ENCODE measurements at places on chromosomes 13 and 19.

- no peaks in the 10 kb centered on the region for H3K27me3 ChIP-seq
- no peaks in the 10 kb centered on the region for H3K4me1 ChIP-seq
- H3K27ac ChIP-seq = no peak overlapping the region
- no peak overlapping the region for H3K4me3 ChIP-seq
- no peaks in the 10 kb centered on the region for H3K36me3 ChIP-seq
Measured at GRCh38 chr13:93345024-93345423, 118.4 kb downstream of the GPC6 start.

- DNase-seq = no peak
- no peak overlapping the region for H3K4me3 ChIP-seq
- peaks cover 75% of the 10 kb centered on the region for H3K36me3 ChIP-seq
- peaks cover 43% of the 10 kb centered on the region for H3K4me1 ChIP-seq
- peak overlapping the region; percentile 76 for H3K27ac ChIP-seq
Measured at GRCh38 chr13:111165241-111166010, 50.3 kb downstream of the ARHGEF7 start.

DNA sequence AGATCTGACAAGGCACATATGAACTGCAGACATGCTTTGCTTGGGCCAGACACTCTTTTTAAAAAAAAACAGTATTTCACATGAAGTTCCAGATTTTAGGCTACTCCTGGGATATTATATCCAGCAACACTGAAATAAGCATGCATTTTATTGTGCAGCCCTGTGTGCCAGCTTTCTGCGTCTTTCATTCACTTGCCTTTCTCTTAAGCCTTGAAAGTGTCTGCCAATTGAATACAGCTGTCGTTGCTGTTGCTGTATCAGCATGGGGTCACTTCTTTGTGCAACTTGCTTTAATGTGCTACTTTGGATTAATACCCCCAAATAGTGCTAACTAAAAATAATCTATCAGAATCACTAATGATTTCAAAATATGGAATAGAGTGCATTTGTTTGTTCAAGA is 657.8 kb downstream of the SLITRK6 start:
- no peak overlapping the region for H3K27ac ChIP-seq
- no peak overlapping the region for H3K4me3 ChIP-seq
- no peaks in the 10 kb centered on the region for H3K36me3 ChIP-seq
- DNase-seq = no peak
- no peaks in the 10 kb centered on the region for H3K4me1 ChIP-seq

DNA sequence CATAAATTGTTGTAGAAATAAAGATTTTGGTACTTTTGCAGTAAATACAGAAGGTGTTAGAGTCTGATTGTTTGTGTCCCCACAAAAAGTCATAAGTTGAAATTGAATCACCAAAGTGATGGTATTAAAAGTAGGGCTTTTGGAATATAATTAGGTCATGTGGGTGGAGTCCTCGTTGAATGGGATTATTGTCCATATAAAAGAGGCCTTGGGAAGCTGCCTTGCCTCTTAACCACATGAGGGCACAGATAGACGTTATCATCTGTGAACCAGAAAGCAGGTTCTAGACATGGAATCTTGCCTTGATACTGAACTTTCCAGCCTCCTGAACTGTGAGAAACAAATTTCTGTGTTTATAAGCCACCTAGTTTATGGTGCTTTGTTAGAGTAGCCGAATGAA is 186.8 kb downstream of the PRR20E start:
- no peak for DNase-seq
- H3K27me3 ChIP-seq = no peaks in the 10 kb centered on the region
- H3K27ac ChIP-seq = no peak overlapping the region

DNA sequence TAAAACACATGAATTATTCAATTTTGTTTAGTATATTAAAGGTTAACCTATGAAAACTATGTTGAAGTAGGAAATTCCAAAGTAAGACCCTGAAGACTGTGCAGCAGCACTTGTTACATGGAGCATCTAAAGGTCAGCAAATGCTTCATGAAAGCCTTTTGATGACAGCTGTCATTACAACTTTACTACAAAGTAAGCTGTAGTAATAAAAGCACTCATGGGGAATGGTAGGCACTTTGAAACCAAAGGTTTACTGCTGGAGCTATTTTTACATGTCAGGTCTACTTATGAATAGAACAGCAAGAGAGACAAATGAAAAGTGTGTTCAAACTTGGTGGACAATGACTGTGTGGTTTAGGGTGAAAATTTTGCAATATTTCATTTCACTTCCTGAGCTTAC is 672.5 kb upstream of the PCDH20 start:
- no peak overlapping the region for H3K27ac ChIP-seq
- no peaks in the 10 kb centered on the region for H3K36me3 ChIP-seq
- H3K4me1 ChIP-seq = no peaks in the 10 kb centered on the region
- no peak for DNase-seq

- no peaks in the 10 kb centered on the region for H3K4me1 ChIP-seq
- DNase-seq = no peak
- no peak overlapping the region for H3K27ac ChIP-seq
- H3K36me3 ChIP-seq = no peaks in the 10 kb centered on the region
Measured at GRCh38 chr13:99636306-99636705, 135.0 kb downstream of the TM9SF2 start.

GRCh38 chr19:40756502-40757110 is 5.6 kb downstream of the SNRPA start:
- peaks cover 74% of the 10 kb centered on the region for H3K36me3 ChIP-seq
- H3K4me1 ChIP-seq = peaks cover 65% of the 10 kb centered on the region
- no peaks in the 10 kb centered on the region for H3K27me3 ChIP-seq
- H3K27ac ChIP-seq = peak overlapping the region; percentile 83
- DNase-seq = no peak

- no peak overlapping the region for H3K27ac ChIP-seq
- H3K4me1 ChIP-seq = no peaks in the 10 kb centered on the region
- no peak for DNase-seq
- H3K27me3 ChIP-seq = no peaks in the 10 kb centered on the region
- no peak overlapping the region for H3K4me3 ChIP-seq
- peaks cover 67% of the 10 kb centered on the region for H3K36me3 ChIP-seq
Measured at GRCh38 chr13:46773541-46773940, 23.4 kb downstream of the ESD start.

DNA sequence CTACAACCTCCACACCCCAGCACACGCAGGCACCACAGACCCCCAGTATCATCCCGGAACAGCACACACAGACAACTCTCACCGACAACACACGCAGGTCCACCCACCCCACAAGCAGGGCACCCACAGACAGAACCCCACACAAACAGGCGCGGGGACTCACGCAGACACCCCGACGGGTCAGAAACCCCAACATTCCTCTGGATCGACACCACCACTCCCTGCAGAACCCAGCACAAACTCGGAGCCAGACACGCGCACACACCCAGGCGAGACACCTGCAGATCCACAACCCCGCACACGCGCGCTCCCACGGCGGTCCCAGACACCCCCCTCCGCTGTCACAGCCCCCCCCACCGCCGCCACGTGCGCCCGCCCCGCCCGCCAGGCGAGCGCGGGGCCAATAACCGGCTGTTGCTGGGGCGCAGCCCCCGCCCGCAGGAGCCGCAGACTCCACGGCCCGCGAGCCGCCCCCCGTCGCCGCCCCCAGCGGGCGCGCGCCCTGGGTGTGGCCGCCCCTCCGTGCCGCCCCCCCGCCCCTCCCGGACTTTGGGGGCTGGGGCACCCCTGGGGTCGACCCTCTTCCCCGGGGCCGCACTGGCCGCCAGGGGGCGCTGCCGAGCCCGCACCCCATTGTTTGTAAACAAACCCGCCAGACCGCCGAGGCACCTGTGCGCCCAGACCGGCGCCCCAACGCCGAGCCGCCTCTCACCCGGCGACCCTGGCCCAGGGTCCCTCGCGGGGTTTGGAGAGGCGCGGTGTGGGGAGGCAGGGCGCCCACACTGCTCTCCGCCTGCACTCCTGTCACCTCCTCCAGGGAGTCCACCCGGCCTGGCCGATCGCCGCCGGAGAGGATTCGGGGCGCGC is 712 bp downstream of the BBC3 start:
- peaks cover 33% of the 10 kb centered on the region for H3K4me1 ChIP-seq
- peaks cover 1% of the 10 kb centered on the region for H3K27me3 ChIP-seq
- peak; percentile 87 for DNase-seq
- H3K36me3 ChIP-seq = peaks cover 11% of the 10 kb centered on the region
- H3K4me3 ChIP-seq = peak overlapping the region; percentile 63
- H3K27ac ChIP-seq = no peak overlapping the region

DNA sequence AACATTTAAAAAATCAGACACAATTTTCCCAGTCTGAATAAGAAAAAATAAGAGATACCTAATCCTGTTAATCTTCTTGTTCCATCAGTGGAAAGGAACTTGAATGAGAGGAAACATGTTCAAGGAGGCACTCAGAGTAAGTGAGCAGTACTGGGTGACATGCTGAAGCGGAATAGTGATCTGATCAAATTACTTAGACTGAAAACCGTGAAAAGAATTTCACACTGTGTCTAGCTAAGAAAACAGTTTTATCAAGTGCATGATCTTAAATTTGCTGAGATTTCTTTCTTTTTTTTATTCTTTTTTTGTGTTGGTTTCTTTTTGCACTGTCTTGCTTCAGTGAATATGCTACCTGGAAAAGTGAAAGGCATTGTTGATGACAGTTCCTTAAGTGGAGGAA is 249.5 kb upstream of the SLC10A2 start:
- DNase-seq = no peak
- no peaks in the 10 kb centered on the region for H3K36me3 ChIP-seq
- H3K4me1 ChIP-seq = no peaks in the 10 kb centered on the region
- H3K27ac ChIP-seq = no peak overlapping the region
- H3K27me3 ChIP-seq = no peaks in the 10 kb centered on the region

- no peak for DNase-seq
- H3K4me3 ChIP-seq = no peak overlapping the region
- peaks cover 38% of the 10 kb centered on the region for H3K36me3 ChIP-seq
- H3K27ac ChIP-seq = no peak overlapping the region
Measured at GRCh38 chr19:6413721-6414643, 10.6 kb downstream of the KHSRP start.

DNA sequence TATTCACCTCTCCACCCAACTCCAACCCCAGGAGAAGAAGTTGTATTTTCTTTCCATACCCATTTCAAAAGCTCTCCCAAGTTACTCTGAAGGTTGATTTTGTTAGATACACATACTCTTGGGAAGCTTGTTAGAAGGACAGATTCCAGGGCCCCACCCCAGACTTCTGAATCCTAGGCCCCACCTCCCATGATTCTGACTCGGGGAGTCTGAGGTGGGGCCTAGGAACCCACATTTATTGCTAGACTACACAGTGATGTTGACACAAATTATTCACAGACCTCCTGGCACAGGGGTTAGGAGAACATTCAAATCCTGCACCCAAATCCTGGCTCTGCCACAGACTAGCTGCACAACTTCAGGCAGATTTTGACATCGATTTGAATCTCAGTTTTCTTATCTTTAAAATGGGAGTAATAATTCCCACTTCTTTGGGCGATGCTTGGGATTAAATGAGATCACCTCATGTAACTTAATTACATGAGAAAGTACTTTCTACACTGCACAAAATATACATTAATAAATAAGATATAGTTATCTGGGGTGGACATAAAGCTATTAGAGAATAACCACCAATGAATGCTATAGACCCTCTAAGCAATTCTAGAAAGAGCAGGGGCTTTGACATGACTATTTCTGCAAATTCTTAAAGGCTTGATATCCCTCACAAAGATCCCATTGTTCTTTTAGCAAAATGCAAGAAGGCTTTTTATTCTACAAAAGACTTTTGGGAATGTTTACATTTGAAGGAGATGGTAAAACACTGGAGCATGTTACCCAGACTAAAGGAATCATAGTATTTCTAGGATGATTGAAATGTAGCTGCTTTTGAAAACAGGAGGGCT is 18.0 kb downstream of the MBNL2 start:
- no peak overlapping the region for H3K27ac ChIP-seq
- peaks cover 2% of the 10 kb centered on the region for H3K36me3 ChIP-seq
- H3K27me3 ChIP-seq = no peaks in the 10 kb centered on the region
- DNase-seq = no peak

DNA sequence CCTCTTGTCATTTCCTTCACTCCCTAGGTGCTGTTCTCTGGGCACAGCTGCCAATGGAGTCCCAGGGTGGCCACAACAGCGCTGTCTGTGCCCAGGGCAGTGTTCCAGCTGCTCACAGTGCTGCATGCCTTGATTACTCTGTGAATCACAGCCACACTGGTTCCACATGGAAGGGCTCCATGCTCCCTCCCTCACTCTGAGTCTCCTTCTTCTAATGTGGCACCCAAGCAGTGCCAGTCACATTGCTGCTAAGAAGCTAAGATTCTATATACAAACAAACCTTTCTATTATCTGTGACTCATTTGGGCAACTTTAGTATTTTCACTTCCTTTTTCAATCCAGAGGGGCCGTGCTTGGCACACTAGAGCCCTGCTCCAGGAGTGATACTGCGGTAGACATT is 248.7 kb downstream of the TDRD3 start:
- no peak for DNase-seq
- H3K27ac ChIP-seq = no peak overlapping the region
- no peaks in the 10 kb centered on the region for H3K36me3 ChIP-seq
- no peaks in the 10 kb centered on the region for H3K4me1 ChIP-seq
- no peak overlapping the region for H3K4me3 ChIP-seq

- H3K4me1 ChIP-seq = peaks cover 76% of the 10 kb centered on the region
- peaks cover 25% of the 10 kb centered on the region for H3K36me3 ChIP-seq
- no peak overlapping the region for H3K27ac ChIP-seq
- no peaks in the 10 kb centered on the region for H3K27me3 ChIP-seq
Measured at GRCh38 chr13:40609972-40610726, 56.3 kb downstream of the FOXO1 start.

- H3K36me3 ChIP-seq = no peaks in the 10 kb centered on the region
- no peak for DNase-seq
- no peaks in the 10 kb centered on the region for H3K27me3 ChIP-seq
- H3K4me3 ChIP-seq = no peak overlapping the region
- H3K27ac ChIP-seq = no peak overlapping the region
Measured at GRCh38 chr19:33462112-33462791, 59.3 kb downstream of the PEPD start.

DNA sequence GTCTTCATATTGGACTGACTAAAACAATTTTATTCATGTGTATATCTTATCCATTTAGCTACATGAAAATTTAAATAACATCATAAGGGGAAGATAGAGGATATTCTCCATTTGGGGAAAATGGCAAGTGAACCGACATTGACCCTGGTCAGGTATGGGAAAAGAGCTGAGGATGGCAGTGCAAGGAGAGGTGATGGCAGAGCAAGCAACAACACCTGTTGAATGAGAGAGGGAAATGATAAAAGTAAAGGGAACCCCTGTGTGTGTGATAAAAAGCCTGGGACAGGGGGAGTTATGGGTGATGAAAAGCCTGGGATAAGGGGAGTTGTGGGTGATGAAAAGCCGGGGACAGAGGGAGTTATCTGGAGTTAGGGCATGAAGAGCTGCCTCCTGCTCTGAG is 4.0 kb downstream of the CLC start:
- no peak overlapping the region for H3K27ac ChIP-seq
- no peaks in the 10 kb centered on the region for H3K4me1 ChIP-seq
- no peak overlapping the region for H3K4me3 ChIP-seq
- no peak for DNase-seq
- H3K36me3 ChIP-seq = no peaks in the 10 kb centered on the region
- peaks cover 9% of the 10 kb centered on the region for H3K27me3 ChIP-seq

Data from activated CD8-positive, alpha-beta T cell treated with anti-CD3 and anti-CD28 coated beads, Interleukin-2, amount 10 ng/mL, durations not matched to agents 7 days and 5 days (primary cell).